Cardiac fibroblast (primary cell): ENCODE measurements at places on chromosomes 7 and 10.

GRCh38 chr7:77426521-77427051 is 10.4 kb upstream of the GSAP start:
- DNase-seq = peak; percentile 71

DNA sequence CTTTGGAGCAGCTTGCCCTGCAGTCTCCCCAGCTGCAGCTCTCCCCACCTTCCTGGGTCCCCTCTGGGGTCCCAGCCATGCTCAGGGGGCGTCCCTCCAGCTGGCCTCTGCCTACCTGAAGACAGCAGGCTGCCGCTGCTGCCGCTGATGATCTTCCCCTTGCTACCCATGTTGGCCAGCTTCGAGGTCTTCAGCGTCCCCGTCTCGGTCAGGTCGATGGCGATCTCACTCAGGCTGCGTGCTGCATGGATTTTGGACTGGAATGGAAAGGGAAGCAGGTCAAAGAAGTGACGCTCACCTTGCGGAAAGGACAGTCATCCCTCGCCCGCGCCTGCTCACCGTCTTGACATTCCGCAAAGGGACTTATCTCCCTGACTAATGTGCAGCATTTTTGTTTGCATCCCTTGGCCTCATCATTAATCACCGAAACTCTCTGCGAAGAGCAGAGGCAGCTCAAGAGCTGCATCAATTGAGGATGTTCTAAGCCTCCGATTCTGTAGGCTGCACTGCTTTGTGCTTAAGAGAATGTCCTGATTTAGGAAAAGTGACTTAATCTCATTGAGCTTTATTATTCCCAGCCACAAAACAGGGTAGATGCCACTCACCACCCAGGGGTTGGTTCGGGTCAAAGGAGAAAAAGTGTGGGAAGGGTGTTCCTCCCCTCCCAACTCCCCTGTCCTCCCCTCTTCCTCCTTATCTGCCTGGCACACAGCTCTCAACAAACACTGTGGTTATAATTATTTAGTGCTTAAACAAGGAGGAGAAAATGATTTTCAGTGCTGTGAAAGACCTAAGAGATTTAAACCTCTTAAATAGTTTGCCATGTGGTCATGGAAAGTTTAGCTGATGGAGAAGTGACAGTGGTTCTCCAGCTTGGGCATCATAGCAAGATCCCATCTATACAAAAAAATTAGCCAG is 107.3 kb downstream of the PRPF18 start:
- DNase-seq = no peak

DNA sequence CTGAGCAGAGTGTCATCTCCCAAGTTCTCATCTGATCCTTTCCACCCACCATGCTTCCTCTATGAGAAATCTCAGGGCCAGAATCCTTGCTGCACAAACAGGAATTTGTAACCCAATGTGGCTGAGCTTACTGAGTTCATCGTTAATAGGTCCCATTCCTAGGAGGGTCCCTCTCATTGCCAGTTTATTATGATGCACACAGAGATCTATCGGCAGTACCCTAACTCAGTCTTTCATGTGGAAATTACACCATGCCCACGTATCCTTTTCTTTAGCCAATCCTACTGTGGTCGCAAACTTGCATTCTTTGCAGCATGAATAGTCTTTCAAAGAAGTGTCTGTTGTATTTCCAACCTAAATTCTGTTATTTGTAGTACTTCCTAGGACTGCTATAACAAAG is 12.1 kb downstream of the TMEM236 start:
- no peak for DNase-seq

GRCh38 chr7:7221599-7222038 is 39.3 kb downstream of the C1GALT1 start:
- DNase-seq = peak; percentile 68

DNA sequence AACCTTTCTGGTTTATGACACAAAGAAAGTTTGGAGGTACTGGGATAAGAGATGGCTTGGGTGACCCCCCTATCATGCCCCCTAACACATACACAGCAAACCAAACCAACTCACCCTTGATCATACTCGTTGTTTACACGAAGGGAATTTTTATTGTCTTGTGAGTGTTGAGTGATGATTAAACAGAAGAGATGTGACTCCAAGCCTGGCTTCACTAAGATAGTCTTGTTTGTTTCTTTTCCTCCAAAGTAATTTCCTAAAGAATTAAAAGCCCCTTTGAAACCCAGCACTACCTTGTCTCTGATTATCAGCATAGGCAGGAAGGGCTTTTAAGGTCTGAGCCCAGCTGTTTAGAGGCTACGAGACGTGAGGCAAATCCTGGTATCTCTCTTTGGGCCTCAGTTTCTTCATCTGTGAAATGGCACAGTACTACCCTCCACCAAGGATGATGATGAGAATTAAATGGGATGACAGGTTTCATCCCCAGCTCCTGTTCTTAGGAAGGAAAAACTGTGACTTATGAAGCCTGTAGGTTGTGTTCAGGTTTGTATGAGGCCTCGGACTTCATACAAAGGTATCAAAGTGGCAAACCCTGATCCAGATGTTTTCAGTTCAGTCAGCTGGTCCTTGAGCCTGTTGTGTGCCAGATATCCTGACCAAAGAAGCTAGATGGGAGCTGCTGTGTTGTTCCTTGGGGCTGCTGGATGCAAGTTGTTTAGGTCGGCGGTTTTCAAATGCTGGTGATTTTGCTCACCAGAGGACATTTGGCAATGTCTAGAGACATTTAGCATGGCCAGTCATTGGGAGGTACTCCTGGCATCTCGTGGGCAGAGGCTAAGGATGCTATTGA is 51.8 kb downstream of the TCF7L2 start:
- no peak for DNase-seq

GRCh38 chr7:36468370-36469101 is 78.9 kb downstream of the ANLN start:
- DNase-seq = peak; percentile 49

GRCh38 chr10:128375171-128375570 is 248.9 kb upstream of the MKI67 start:
- no peak for DNase-seq

GRCh38 chr7:99579956-99580777 is 17.9 kb upstream of the TMEM225B start:
- DNase-seq = peak; percentile 35

DNA sequence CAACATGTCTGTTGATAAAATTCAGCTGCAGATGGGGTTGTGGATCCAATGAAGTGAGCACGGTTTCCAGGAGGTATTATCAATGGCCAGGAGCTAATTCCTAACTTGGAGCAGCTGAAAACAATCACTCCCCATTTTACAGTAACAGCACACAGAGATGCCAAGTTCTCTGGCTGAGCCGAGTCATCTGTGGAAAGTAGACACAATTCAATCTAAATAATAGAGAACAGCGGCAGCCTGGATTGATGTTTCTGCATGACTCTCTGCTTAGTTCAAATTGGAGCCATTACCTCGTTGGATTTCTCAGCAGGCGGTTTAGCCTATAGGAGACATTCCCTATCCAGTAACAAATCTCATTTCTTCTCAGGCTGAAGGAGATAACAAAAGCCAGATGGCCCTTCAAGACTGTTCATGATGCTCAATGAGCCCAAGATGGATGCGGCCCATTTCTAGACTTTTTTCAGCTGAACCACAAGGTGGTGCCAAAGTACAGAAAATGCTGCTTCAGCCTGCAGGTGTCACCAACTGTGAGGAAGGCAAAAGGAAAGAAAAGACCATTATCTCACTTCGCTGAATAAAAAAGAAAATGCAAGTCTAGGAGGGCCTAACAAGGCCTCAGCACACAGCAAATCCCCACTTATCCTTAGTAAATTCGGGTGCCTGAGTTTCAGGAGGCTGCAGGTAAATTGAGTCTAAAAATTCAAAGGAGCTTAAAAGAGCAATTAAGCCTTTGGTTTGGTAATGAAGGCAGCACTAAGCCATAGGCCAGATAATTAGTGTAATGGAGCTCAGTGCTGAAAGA is 83.7 kb downstream of the SLC16A9 start:
- DNase-seq = peak; percentile 84

DNA sequence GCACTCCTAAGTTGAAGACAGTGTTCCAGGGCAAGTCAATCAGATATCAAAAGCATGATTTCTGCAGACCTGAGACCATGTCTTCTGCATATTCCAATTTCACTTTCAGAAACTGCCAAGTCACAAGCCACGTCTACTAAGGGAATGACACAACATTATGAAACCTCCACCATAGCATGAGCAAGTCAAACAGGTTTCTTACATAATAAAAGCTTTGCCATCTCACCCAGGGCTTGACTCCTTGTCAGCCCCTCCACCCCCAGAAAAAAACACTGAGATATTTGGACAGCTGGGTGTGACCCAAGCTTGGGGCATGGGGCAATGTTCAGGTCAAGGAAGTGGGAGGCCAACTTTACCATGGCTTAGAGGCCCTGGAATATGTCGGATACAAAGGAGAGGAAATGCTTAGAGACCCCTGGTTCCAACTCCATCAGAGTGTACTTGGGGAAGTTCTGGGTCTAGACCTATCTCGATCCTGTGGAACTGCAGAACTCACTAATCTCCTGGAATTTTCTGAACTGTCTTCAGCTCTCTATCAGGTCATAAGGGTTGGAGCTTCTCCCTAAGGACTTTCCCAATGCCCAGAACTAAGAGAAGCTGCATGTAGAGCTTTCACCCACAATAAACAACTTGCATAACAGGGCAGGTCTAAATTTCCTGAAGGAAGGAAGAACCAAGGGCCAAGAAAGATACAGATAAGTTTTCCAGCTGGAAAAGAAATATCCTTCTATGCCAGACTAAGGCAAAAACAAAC is 80.6 kb upstream of the NAMPT start:
- peak; percentile 61 for DNase-seq

DNA sequence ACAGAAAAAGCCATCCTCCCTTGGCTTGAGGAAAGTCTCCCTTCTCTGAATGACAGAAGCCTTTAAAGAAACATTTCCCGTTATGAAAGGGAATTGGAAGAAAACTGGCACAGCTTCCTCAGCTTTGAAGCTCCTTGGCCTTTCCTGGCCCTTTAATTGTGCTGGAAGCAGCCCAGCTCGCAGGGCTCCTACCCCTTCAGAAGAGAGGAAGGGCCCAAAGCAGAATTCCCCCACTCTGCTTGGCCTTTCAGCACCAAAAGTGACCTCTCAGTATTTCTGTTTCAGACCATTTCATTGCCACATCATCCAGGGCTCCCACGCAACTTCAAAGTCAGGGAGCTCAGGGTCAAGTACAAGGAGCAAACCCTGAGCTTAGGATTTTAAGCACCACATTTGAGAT is 4.2 kb downstream of the AFAP1L2 start:
- DNase-seq = no peak

DNA sequence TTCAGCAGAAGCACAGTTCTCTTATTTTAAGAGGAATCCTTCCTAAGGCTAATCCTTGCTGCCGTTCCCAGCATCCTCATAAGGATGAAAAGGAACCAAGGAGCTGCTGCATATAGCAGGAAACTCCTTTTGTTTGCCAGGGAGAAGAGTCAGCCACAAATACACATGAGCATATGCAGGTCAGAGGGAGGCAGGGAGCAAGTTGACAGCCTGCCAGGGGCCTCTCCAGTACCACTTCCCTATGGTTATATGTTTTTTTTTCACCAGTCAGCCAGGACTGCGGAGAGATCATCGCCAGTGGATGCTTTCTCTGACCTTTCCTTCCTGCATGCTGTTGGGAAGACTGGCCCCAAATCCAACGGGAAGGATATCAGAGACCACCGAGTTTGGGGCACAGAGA is 39.8 kb downstream of the SLC35B4 start:
- no peak for DNase-seq

DNA sequence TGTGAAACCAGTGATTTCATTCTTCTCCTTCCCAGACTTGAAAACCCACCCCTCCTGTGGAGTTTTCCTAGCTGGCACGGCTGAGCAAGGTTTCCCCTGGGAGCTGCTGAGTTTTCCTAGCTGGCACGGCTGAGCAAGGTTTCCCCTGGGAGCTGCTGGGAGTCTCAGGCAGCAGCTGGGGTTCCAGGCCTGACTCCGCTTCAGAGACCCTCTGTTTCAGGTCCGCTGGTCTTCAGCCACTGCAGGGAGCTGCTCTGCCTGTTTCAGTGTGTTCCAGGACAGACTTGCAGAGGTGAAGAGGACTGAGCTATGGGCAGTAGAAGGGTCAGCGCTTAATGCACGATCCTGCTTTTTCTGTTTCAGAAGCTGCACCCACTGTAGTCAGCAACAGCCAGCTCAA is 104.9 kb downstream of the XRCC2 start:
- DNase-seq = peak; percentile 34

- no peak for DNase-seq
Observed at GRCh38 chr10:102837230-102837721, at the start of gene CYP17A1. TSS of gene CYP17A1 (minus strand) at chr10:102837413. CDS start at chr10:102837361, 52 bp downstream.

- no peak for DNase-seq
Observed at GRCh38 chr10:77279207-77279606, 358.4 kb downstream of the KCNMA1 start.

DNA sequence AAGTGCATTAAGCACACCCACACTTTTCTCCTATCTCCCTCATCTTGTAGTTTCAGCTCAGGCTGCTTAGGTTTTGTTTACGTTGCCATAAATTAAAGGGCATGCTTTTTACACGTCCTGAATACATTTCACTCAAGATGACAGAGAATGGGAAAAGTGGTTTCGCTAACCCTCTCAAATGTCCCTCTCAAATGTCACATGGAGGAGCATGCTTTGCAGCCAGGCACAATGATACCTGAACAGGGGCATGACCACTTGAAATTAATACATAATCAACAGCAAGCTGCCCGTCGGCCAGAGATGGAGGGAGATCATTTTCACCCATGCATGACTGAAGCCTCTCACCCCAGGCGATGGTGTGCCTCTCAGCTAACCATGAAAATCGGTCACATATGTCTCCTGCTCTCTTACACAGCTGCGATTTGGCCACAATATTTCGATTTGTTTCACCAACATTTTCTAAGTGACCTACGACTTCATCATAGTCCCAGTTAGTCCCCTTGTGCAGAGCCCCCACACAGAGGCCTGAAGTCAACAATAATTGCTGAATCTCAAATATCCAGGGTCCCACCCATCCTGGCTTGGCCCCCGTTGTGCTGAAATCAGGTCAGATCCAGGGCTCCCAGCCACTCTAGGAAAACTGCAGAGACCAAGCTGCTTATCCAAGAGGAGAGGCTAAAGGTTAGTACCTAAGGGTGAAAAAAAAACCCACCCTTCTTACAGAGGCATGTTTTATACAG is 373.9 kb upstream of the NFE2L3 start:
- DNase-seq = no peak

GRCh38 chr7:159030490-159031134 is 114.1 kb downstream of the VIPR2 start:
- DNase-seq = peak; percentile 21

DNA sequence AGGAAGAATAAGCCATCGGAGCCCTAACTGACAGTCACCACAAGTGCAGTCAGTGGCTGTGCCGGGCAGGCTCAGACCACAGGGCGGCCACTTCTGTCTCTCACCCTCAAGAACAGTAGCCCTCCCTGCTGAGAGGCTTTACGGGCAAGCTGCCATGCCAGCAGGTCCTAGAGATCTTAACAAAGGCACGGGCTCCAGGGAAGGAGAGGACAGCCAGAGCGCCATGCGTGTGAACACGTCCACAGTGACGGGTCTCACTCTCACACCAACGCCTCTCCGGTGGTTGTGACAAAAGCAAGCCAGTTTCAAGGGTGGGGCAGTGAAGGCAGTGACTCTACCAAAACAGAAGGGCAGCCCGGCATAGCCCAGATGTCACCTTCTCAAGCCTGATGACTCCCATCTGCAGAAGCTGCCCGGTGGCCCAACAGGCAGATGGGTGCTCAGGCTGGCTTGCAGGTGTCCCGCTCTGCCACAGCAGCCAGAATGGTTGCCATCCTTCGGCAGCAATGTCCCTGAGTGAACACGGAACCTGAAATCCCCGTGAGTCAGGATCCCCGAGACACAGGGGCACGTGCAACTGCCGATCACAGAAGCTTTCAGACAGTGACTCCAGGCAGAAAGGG is 102.0 kb downstream of the FAM53B start:
- DNase-seq = no peak

- DNase-seq = no peak
Observed at GRCh38 chr7:37050801-37051200, 326.5 kb upstream of the AOAH start.

GRCh38 chr7:1679966-1680730 is 10.1 kb downstream of the ELFN1 start:
- DNase-seq = no peak
